ENCODE measurements at places on chromosomes 7 and 10.

GRCh38 chr7:99368750-99369389 lies 5.7 kb upstream of the ARPC1B start:
- DNase-seq, result no peak

DNA sequence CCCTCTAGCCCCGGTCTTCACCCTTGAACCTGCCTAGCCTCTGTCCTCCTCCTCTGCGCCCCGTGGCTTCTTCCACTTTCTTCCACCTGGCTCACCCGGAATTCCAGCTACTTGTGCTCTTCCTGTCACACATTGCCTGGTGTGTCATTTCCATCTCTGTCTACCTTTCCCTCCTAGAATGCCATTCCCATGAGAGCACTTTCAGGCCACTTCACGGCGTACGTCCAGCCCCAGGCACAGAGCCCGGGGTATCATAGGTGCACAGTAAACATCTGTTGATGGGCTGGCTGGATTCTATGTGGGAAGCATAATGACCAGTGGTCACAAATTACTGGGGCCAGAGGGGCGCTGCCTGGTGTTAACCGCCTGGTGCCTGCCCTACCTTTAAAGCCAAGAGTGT lies 161.3 kb downstream of the CUX1 start:
- DNase-seq, result no peak

- no peak for DNase-seq
Measured at GRCh38 chr10:126919426-126919825, 14.2 kb downstream of the DOCK1 start.

- no peak for DNase-seq
Measured at GRCh38 chr7:12719141-12719919, 31.9 kb downstream of the ARL4A start.

DNA sequence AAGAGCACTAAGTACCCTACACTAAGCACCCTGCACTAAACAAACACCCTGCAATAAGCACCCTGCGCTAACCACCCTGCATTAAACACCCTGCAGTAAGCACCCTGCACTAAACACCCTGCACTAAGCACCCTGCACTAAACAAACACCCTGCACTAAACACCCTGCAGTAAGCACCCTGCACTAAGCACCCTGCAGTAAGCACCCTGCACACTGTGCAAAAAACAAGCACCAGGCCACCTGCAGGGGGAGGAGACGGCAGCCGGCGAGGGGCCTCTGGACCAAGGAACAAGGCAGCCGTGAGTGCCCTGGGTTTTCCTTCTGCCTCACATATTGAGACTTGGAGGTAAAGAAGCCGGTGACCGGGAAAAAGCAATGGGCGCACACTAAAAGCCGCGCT lies 30.2 kb downstream of the KNDC1 start:
- no peak for DNase-seq

DNA sequence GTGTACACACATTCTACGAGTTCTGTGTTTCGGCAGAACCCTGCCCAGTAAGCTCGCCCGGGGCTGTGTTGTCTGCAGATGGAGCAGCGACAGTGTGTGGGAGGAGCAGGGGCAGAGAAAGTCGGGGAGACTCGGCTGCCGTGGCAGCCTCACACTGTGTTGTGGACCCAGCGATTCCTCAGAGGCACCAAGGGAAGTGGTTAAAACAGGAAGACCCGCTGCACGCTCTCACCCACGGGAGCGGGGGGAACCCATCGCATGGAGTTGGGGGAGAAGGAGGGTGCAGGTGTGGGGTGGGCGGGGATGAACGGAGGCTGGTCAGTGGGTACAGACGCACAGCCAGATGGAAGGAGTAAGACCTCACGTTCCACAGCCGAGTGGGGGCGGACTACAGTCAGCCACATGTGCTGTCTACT lies 250.2 kb downstream of the ELFN1 start:
- no peak for DNase-seq

GRCh38 chr10:24519950-24520349 lies 203.7 kb downstream of the ARHGAP21 start:
- no peak for DNase-seq

DNA sequence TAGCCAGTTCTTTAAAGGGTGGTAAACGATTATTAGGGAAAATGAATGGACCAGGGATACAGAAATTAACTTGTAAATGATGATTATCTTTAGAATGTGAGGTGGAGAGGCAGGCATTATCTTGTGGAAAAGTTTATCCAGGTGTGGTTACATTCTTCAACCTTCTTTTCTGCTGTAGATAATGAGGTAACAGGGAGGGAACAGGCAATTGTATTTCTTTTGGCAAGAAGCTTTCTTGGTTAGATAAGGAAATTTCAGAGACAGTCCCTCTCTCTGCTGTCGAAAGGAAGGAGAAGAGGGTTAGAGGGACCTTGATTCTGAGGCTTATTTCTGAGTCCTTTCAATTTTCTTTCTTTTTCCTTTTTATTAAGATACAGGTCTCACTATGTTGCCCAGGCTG lies 32.1 kb downstream of the MRPL32 start:
- no peak for DNase-seq

- DNase-seq, result no peak
Measured at GRCh38 chr7:150801242-150801945, 825 bp downstream of the TMEM176A start.

GRCh38 chr10:74738985-74739567 lies 87.3 kb upstream of the KAT6B start:
- no peak for DNase-seq

GRCh38 chr10:125409756-125410155 lies 249.4 kb upstream of the CTBP2 start:
- DNase-seq, result no peak

DNA sequence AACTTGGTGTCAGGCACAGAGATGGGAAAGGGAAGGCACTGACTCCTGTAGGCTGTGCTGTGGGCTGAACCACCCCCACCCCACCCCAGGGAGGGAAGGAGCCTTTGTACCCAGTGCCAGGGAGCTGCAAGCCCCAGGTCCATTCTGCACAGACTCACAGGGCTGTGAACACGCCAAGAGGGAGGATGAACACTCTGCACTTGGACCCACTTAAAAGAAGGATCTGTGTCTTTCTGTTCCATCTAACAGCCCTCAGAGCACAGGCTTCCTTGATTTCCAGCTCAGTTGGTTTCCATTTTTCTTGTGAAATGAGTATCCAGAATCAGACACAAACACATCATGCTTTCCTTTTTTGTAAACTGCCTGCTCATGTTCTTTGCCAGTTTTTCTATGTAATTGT lies 84.9 kb downstream of the GRB10 start:
- no peak for DNase-seq

DNA sequence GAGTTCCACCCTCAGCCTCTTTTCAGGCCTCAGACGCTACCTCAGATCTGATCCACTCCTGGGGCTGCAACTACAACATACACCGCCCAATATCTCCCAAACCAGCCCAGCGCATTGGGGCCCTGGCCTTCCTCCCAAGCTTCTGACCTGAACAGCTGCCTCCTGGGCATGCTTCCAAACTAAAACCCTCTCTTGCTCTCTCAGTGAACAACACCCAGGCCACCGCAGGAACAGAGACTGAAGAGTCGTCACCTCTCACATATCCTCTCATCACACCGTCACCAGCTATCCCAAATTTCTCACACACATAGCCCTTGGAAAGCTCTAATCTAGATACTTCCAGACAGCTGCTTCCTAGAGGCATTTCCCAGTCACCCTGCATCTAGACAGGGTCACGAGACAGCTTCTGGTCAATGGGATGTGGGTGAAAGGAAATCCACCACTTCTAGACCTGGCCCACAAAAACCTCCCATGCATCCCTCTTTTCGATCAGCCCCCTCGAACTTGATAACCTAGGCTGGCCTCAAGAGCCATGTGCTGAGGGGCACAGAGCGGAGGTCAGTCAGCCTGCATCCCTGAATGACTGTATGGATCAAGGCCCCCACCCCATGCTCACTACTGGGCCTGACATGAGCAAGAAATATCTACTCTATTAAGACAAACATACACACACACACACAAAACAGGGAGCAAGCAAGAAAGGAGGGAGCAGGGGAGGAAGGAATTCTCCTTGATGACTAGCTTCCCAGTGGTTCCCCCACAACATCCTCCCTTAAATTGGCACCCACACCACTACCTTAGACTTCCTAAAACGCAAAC lies 1.8 kb downstream of the PARP12 start:
- DNase-seq, result no peak

DNA sequence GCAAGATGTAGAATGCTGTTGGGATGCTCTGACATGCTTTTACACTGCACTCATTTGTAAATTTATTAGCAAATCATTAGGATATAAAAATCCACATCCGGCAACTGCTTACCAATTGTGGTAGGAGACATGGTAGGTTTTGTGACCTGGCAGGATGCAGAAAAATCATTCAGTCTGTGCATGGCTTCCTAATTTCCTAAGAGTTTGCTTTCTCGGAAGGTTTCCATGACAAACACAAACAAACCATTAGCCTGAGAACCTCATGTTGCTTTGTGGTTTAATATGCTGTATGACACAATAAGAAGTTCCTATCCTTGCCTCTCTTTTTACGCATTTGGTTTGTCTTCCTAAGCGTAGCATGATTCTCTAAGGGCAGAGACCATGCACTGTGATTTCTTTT lies 14.7 kb upstream of the LMBR1 start:
- peak; percentile 77 for DNase-seq

DNA sequence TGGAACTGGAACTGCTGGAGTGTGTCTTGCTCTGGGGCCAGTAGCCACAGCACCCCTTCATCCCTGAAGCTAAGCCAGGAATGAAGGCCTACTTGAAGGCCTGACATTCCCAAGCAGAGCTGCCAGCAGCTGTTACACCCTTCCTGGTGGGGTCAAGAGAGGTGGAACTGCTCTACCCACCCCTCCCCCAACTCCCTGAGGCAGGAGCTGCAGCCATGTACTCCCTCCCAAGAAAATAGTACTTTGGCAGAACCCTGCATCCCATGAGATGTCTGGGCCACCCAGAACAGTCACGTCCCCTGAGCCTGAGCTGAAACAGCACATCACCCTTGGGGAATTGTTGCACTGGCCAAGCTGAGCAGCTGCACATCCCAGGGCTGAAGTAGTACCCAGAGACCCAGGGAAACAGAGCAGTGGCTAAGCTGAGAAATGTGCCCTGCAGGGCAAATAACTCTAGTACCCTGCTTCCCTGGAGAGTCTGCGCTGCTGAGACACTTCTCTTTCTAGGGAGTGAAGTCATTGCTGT lies 63.4 kb upstream of the PLA2G12B start:
- no peak for DNase-seq

All from GM04504 (cell line).